ENCODE measurements at places on chromosomes 1 and 21.

DNA sequence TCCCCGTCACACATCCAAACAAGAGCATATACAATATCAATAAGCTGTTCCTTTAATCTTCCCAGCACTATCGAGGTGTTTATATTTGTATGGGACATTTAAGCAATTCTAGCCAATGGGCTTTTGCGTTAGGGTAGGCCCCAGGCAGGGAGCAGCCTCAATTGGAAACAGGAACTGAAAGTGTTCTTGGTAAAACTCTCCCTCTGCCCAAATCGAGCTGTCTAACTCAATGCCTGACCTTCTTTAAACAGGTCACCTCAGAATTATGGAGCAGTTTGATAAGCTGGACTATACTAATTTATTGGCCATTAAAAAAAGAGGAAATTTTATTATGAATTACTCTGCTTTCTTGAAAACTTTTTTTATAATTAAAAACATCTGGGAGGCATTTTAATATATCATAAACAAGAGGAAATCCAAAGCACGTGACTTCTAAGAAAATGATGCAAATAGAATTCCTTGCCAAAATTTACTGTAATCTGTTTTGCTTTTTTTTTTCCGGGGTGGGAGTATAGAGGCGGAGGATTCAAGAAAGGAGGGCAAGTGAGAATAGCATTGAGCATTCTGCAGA, 498.1 kb downstream of the LMO4 start:
- no peak for DNase-seq

GRCh38 chr1:221620437-221621384, 121.2 kb downstream of the DUSP10 start:
- no peak for DNase-seq

GRCh38 chr1:26360807-26361604, 7.1 kb upstream of the CRYBG2 start:
- no peak for DNase-seq

- no peak for DNase-seq
Measured at GRCh38 chr1:60386249-60386648, 312.7 kb upstream of the C1orf87 start.

- no peak for DNase-seq
Measured at GRCh38 chr1:30187413-30188023, 535.9 kb downstream of the MATN1 start.

- DNase-seq = no peak
Measured at GRCh38 chr1:228786361-228787129, 51.3 kb downstream of the RHOU start.

DNA sequence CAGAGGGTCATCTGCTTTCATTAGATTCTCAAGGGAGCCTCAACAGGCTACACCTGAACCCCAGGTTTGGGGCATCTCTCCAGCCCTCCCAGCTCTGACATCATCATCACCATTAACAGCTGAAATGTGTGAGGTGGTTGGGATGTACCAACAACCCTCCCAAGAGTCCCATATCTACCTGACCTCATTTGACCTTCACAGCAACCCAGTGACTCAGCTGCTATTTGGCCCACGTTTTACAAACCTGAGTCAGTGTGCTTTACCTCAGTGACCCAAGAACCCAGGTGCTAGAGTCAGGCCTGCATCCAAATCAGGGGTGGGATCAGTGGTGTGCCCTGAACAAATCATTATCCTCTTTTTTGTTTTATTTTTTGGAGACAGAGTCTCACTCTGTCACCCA, 53.3 kb upstream of the TINAGL1 start:
- no peak for DNase-seq

- DNase-seq = no peak
Measured at GRCh38 chr1:212431644-212432043, 1.1 kb upstream of the NENF start.

GRCh38 chr1:22313321-22313720, 138.3 kb upstream of the ZBTB40 start:
- DNase-seq = no peak

GRCh38 chr1:188261849-188262248, 1433.1 kb downstream of the PLA2G4A start:
- no peak for DNase-seq

DNA sequence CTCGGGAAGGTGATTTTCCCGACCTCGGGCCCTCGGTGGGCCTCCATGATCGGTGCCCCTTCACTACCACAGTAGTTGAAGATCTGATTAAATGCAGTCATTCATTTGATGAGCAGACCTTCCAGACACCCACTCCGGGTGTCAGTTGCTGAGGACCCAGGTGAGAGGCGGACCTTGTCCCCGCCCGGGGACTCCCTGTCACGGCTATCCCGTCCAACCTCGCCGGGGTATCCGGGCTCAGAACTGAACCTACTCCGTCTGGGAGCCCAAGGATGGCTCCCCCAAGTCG, 22.6 kb downstream of the RNU1-3 start:
- no peak for DNase-seq

GRCh38 chr1:209646558-209646957, 5.7 kb downstream of the LAMB3 start:
- no peak for DNase-seq

DNA sequence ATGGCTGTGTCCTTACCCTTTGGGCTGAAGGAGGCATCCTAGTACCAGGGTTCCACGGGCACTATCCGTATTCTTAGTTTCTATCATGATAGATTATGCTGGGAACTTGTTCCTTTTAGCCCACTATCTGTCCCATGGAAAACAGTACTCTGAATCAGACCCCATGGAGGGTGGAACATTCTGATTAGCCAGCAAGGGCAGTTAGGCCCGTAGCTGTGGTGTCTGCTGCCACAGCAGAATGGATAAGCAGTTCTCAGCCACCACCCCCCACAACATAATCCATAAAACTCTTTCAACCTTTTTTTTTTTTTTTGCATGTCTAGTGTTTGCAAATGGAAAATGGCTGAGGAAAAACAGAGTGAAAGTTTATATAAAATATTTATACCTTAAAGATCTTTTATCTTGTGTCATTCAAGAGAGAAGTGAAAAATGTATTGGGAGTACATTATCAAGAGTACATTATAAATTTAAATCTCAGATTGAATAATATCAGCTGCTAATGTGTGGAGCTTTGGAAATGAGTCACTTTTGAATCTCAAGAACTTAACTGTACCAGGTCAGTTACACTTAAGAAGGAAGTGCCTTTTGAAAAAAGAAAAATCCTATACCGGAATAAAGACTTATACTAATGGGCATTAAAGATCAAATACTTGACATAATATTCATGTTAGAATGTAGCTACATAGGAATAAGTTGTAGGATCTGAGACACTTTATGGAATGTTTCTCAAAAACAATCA, 80.3 kb downstream of the NFIA start:
- no peak for DNase-seq

DNA sequence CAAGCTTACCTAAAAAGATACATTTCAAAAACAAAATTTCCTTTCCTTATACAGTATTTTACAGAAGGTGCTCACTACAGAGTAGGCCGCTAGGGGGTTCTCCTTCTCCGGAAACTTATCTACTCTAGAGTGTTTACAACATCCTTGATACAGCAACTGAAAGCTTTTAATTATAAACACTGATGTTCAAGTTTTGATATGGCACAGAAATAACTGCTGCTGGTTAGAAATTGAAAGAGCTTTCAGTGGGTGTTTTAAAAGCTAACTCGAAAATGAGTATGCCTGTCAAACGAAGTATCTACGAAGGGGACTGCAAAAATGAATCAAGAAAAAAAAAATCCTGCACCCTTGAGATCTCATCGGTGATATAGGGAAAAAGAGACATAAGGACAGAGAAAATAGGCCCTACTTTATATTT, 1.0 kb downstream of the YOD1 start:
- DNase-seq = no peak

- no peak for DNase-seq
Measured at GRCh38 chr1:152179566-152179965, 20.5 kb upstream of the RPTN start.

GRCh38 chr1:15153842-15154479, 414 bp downstream of the TMEM51 start:
- DNase-seq = peak; percentile 14

- DNase-seq = no peak
Measured at GRCh38 chr1:26828411-26828991, 2.0 kb downstream of the ZDHHC18 start.

- no peak for DNase-seq
Measured at GRCh38 chr1:154624746-154625643, 17.0 kb upstream of the ADAR start.

- no peak for DNase-seq
Measured at GRCh38 chr1:200783926-200784325, 45.2 kb downstream of the CAMSAP2 start.

DNA sequence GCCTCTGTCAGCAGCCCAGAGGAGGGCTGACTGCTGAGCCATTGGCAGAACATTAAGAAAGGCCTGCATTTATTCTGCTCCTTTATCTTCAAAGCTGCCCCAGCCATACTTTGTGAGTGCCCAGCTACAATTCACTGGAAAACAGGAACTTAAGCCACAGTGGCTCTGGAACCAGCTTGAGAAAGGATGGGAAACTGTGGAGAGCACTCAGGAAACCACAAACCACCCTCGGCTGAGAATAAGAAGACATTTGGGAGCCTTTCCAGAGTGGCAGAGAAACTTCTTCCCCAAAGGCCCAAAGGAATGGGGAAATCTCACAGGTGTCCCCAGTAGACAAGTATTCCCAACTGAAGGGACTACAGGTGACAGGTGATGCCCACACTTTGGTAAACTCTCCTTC, 1.8 kb downstream of the LAMB3 start:
- DNase-seq = no peak

DNA sequence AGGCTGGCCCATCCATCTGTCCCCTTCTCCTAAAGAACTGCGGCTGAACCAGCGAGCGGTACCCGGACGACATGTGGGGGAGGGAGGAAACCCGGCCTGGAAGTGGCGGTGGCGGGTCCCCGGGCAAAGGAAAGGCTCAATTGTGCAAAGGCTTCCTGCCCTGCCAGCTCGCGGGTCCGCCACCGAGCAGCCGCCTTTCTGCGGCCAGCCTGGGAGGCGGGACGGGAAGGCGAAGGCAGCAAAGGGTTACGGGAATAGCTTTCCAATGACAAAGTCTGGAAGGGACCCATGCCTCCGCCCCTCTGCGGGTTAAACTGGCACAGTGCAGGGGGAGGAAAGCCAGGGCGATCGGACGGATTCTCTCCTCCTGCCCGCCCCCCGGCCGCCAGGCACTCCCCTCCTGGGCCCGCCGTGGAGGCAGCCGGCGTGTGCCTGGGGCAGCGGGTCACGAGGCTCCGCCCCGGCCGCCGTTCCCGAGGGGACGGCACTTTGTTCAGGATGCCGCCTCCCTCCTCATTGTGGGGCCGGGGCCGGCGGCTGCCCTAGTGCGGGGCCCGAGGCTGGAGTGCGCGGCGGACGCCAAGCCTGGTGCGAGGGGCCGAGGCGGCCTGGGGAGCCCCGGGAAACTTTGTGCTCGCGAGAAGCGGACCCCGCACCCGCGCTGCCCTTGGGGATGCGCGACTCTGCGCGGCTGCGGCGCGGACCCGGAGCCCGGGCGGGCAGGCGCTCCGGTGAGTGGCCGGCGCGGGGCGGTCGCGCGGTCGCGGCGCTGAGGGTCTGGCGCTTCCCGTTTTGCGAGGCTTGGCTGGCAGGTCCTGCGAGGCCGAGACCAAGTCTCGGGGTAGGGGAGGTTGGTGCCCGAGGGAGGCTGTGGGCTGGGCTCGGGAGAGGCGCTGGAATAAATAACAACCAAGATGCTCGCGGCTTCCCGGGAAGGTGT, at the start of gene NAV1:
TSS of gene NAV1 (plus strand) at position 516 of the 940 bp plus-strand sequence. CDS start 83,758 bp downstream, outside the sequence.
- DNase-seq = no peak

DNA sequence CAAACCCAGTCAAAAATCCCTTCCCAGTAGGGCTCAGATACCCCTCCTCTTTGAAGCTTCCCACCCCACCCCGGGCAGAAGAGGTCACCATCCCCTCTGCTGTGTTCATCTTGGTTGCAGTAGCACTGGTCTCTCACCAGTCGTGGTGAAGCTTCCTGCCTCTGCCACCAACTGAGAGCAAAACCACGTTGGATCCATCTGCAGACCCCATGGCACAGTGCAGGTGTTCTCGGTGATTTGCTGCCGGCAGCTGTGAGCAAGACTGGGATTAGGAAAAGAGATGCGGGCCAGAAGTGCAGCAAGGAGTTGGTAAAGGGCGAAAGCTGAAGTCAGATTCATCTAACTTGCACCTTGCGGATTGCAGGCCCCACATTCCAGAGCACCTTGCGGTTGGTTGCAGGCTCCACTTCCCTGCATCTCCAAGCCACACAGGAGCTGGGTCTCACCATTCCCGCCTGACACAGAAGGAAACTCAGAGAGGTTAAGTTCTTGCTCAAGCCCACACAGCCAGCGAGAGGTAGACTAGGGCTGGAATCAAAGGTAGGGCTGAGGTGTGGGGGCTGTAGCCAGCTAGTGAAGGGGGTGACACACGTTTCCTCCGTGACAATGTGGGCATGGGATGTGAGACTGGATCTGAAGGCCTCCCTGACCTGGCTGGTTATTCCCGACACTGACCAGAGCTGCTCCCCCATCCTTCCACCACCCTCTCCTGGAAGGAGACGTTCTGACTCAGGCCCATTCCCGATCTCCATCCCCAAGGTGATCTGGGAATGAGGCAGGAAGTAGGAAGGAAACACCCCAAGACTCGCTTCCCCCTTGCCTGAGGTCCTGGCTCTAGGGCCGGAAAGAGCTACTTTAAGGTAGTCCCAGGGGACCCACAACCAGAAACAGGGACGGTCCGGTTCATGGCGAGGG, 3.3 kb upstream of the FAM110D start:
- no peak for DNase-seq

GRCh38 chr1:53502641-53503432, 43.6 kb downstream of the DMRTB1 start:
- DNase-seq = no peak

DNA sequence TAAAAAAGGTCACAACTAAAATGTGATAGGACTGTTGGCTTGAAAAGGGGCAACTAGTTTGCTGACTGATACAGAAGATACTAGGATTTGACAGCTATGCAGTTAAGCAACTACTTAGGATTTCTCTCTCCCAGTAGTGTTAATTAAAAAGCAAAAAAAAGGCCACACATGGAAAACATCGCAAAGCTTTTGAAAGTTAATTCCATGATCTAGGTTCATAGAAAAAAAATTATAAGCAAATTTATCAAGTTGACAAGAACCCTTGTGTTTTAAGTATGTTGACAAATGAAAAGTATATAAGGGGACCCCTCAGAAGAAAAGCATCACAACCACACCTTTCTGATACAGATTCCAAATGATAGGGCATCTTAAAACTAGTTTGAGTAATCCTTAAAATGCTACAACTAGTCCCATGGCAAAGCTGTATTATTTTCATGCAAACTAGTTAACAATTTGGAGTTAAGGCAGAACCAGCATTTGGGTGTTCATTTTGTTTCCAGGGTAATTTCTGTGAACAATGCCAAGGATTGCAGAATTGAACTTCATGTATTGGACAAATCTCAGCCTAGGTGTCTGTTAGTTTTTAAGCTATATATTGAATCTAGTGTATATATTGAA, 4.1 kb downstream of the PNRC2 start:
- DNase-seq = no peak

DNA sequence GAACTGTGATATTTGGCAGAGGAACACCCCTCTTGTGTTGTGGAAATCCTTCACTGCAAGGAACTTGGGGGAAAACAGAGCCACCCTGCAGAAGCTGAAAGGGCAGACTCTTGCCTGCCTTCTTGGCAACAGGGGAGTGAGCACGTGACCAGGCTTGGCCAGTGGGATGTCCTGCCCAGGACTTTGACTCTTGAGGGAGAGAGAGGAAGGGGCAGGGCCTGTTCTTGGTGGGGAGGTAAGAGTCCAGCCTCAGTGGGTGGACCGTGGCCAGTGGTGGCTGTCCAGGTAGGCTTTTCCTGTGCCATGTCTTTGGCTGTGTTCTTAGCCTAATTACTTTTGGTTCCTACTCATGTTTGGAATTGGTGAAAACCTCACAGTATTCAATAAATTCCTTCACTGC, 8.6 kb upstream of the AK2 start:
- DNase-seq = no peak

GRCh38 chr21:34336245-34336644, 27.6 kb upstream of the KCNE2 start:
- no peak for DNase-seq
